ENCODE measurements at places on chromosomes 6 and 20.

DNA sequence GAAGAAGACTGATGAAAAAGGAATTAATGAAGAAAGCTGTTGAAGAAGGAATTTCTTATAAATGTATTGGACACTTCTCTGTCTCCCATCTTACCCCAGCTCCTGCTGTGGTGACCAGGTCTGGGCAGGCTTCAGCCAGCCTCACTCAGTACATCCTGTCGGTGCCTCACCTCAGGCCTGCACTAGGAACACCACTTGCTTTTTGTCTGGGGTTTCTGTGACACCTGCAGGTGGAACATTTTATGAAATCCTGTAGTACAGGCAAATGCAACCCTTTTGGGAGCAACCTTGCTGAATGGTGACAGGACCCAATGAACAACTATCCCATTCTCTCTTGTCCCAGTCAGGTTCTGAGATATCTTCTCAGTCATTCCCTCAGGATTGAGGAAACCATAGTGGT is 129.7 kb downstream of the PRDM13 start:
- no peak for DNase-seq

GRCh38 chr6:21912151-21912832 is 318.7 kb downstream of the SOX4 start:
- DNase-seq: no peak

GRCh38 chr6:29619578-29620160 is 13.3 kb downstream of the GABBR1 start:
- no peak for DNase-seq

DNA sequence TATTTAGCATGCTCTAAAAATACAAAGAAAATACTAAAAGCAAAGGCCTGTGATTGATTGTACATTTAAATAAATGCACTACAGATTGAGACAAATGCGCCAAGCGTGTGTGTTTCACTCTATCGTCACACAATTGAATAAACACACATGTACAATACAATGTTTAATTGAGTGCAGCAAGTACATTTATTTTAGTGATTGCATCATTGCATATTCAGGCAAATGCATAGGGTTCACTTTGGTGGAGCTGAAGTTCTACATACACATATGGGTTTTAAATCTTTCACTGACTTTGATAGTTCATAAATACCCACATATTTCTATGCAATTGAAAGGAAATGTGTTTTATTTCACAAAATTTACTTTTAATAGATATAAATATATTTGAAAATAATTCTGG is 750.6 kb upstream of the MMS22L start:
- DNase-seq: no peak

DNA sequence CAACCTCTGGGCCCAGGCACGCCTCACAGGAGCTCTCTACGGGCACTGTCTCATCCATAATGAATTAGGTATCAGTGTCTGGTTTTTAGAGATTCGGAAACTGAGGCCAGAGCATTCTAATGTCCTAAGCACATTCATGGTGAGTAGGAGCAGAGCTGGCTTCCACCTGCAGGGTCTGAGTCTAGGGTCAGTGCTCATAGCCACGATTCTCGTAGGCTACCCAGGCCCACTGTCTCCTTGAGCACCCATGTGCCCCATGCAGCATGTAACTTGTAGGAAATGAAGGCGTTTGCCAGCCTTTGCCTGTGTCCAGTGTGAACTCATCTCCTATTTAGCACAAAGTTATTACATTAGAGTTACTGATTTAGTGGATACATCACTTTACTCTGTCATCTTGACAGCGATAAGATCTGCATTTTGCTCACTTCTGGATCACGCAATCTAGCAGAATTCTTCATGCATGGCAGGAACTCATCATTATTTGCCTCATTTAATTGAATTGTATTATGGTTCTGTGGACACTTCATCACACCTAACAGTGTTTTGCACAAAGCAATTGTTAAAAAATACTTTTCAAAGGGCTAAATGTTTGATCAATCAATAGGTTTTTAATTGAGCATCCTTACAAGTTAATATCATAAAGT is 205.3 kb upstream of the SULF2 start:
- no peak for DNase-seq
